ENCODE measurements at places on chromosomes 1 and 21.

DNA sequence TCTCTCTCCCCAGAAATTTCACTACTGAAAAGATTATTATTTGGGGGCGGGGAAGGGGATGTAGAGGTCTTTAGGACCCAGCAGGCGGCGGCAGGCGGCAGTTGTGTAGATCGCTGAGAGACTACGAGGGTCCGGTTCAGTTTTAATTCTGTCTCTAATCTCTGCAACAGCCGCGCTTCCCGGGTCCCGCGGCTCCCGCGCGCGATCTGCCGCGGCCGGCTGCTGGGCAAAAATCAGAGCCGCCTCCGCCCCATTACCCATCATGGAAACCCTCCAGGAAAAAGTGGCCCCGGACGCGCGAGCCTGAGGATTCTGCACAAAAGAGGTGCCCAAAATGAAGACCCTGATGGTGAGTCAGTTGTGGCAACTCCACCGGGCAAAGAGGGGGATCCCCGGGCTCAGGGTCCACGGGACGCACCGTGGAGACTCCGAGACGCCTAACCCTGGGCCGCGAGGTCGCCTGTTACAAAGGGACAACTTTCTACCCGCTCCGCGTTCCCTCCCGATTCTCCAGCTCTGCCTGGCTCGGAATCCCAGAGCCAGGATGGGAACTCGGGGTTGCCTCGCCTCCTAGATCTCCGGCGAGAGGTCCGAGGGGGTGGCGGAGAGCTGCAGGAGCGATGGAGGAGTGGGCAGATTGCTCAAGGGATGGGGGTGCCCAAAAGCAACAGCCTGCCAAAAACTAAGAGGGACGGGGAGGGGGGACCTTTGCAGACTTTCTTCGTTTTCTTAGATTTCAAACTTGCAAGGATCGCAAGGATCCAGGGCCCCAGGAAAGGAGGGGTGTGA lies at the start of gene ST6GALNAC5:
ST6GALNAC5 (plus strand) TSS at position 139 of the 789 bp plus-strand sequence.
- peak within 1 kb of the TSS; percentile 40 for H3K4me3 ChIP-seq
- H3K36me3 ChIP-seq, result no peaks in the 10 kb centered on the region
- DNase-seq, result no peak
- peaks cover 57% of the 10 kb centered on the region for H3K27me3 ChIP-seq

- DNase-seq, result no peak
- H3K36me3 ChIP-seq, result peaks cover 6% of the 10 kb centered on the region
- peaks cover 59% of the 10 kb centered on the region for H3K27me3 ChIP-seq
- no peaks in the 10 kb centered on the region for H3K4me1 ChIP-seq
- no peak overlapping the region for H3K4me3 ChIP-seq
These were observed 13.7 kb upstream of the SRP9 start for GRCh38 chr1:225763716-225764548.

- DNase-seq, result no peak
- H3K27ac ChIP-seq, result no peak overlapping the region
- no peaks in the 10 kb centered on the region for H3K4me1 ChIP-seq
These were observed 9.4 kb downstream of the COL6A1 start for GRCh38 chr21:45990741-45991605.

GRCh38 chr1:245160288-245160687 lies 5.5 kb downstream of the KIF26B start:
- H3K4me1 ChIP-seq, result peaks cover 6% of the 10 kb centered on the region
- DNase-seq, result no peak
- H3K4me3 ChIP-seq, result no peak overlapping the region
- peaks cover under 1% of the 10 kb centered on the region for H3K36me3 ChIP-seq

DNA sequence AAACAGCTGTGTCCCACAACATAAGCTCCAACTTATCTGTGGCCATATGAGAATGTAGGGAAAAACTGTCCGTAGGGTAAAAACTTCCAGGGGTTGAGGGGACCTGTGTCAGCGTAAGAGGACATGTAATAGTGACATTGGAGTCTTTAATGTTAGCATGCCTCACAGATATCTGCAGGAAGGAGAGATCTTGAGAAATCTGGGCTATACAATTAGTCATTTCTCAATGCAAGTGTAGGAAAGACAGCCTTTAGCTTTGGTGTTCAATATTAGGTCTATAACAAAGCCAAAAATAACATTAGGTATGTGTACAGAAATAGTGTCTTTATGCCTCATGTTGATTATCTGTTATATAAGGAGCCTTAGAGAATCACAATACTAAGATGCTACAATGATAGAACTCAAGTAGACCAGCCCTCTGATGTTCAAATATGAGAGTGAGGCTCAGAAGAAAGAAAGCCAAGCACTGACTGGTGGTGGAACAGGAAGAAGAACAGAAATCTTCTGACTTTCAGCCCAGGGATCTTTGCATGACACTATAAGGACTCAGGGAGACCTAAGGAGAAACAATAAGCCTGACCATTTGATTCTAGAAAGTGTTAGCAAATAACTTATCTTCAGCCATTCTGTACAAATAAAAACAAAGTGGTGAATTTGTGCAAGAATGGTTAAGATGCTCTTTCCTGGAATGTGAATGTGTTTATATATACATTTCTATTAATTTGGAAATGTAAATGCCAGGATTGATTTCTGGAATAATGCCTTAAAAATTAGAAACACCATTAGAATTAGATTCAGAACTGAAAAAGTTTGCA lies 152.6 kb downstream of the ZC3H11B start:
- H3K4me1 ChIP-seq, result no peaks in the 10 kb centered on the region
- H3K27ac ChIP-seq, result no peak overlapping the region
- H3K4me3 ChIP-seq, result no peak overlapping the region
- no peaks in the 10 kb centered on the region for H3K27me3 ChIP-seq
- no peaks in the 10 kb centered on the region for H3K36me3 ChIP-seq
- DNase-seq, result no peak

Measured in effector memory CD8-positive, alpha-beta T cell (primary cell).